ENCODE measurements at places on chromosomes 12 and 14.
A peak's percentile ranks its signal among the peaks of the same experiment; 100 is the strongest.

- no peak for DNase-seq
These were observed 62.2 kb downstream of the EMP1 start for GRCh38 chr12:13258717-13259119.

GRCh38 chr14:100584056-100585031 is 2.9 kb downstream of the BEGAIN start:
- DNase-seq, result no peak

- no peak for DNase-seq
These were observed 10.0 kb upstream of the MMP19 start for GRCh38 chr12:55852740-55853139.

DNA sequence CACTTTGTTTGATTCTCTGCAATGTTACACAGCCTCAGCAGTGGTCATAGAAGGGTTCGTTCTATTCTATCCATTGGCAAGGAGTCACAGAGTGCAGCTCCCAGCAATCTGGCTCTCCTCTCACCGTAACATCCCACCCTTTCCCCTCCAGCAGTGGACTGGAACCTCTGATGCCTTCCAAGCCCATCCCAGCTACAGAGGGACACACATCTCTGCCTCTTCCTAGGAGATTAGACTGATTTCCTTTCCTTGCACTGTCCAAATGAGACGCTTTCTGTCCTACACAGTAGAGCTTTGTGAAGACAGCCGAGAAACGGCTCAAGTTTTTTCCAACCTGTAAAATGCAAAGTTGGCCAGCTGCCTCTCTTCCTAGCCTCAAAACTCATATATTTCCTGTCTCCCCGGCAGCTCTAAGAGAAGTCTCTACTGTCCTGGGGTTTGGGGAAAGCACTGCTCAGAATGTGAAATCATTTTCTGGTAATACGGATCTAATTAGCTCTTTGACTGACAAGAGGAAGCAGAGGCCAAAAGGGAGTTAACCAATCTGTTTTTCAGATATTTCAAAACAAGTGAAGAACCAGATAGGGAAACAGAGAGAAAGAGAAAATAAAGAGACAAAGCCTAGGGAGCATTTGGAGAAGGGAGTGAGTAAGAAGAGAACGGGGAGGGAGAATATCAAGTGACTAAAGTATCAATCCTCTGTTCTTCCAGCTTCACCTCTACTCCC is 516 bp downstream of the NINJ2 start:
- DNase-seq, result peak; percentile 38

Data from eye (tissue), 1 donor.